ENCODE measurements at places on chromosomes 5 and 9.

DNA sequence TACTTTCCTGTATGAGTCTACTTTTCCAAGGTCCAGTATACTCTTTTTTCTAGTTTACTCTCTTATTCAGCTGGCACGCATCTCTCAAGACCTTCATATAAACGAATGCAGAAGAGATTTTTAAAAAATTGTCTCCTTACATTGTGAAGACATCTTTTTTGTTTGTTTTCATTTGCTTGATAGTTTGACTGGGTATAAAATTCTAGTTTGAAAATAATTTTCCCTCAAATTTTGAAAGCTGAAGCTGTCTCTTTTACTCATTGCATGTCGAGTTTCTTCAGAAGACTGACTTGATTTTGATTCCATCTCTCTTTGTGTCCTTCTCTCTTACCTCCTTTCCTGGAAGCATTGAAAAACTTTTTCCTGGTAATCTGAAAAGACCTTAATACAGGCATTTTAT lies 3.1 kb upstream of the PCDHB11 start:
- DNase-seq, result no peak

GRCh38 chr5:39201781-39202596 lies 17.4 kb downstream of the FYB1 start:
- DNase-seq, result no peak

GRCh38 chr5:118981783-118982182 lies 6.6 kb downstream of the DTWD2 start:
- DNase-seq, result peak; percentile 12

- peak; percentile 38 for DNase-seq
These were observed 52.8 kb downstream of the MLLT3 start for GRCh38 chr9:20569525-20569924.

DNA sequence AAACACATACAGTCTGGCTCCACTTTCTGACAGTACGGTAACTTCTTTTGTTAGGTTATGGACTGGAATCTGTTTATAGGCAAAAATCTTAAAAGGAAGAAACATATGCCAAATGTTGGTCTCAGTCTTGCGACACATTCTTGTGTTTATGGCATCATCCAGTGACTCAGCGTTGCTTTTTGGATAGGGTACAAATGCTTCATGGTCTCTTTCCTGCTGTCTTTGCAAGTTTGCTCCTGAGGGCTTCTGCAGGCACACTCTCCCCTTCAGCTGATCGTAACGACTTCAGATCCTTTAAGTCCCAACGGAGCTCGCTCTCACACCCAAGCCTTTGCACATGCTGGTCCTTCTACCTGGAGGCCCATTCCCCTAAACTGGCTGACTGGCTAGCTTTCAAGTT lies 23.6 kb upstream of the TNFSF8 start:
- peak; percentile 87 for DNase-seq

- DNase-seq, result peak; percentile 59
These were observed 253.8 kb upstream of the POU5F2 start for GRCh38 chr5:93995126-93995621.

- DNase-seq, result no peak
These were observed 16.7 kb downstream of the GALNT10 start for GRCh38 chr5:154207204-154207603.

GRCh38 chr9:76570826-76571225 lies 111.8 kb downstream of the GCNT1 start:
- no peak for DNase-seq

DNA sequence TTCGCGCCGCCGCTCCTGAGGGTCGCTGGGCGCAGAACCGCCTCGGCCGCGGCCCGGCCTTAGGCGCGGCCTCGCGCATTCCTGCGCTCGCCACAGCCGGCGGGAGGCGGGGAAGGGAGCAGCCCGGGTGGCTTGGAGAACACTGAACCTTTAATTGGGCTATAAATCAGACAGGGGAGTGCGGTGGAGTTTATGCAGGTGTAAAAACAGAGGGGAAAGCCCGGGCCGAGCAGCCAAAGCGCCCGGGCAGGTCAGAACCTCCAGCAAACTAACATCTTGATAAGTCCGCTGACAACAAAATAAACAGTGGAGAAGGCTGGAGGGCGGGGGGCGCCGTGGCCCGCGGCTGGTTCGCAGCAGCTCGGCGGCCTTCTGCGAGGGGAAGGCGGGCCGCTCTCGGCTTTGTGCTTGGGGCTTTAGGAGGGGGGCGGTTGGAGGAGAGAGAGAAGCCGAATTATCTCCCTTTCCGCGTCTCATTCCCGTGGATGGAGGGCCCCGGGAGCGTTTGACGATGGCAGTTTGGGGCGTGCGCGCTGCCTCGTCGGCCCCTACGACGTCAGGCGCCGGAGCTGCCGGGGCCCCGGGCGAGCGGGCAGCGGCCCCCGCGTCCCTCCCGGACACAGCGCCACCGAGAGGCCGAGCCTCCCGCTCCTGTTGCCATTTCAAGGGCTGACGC lies 11.3 kb downstream of the FOXD1 start:
- peak; percentile 68 for DNase-seq

GRCh38 chr5:115557667-115558387 lies 13.3 kb upstream of the FEM1C start:
- peak; percentile 40 for DNase-seq

DNA sequence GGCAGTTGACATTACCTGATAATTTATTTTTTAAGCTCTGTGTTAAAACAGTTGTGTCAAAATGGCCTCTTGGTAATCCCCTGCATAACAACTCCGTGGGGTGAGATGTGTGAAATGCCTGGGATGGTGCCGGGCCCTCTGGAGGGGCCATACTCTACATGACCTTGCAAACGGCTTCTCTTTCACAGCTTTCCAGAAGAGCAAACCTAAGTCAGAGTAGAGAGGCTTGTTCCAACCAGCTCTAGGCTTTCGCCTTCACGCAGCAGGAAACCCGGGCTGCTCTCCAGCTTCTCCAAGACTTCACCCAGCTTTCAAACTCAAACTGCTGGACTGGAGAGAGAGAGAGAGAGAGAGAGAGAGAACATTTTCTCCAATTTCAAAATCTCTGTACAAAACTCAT lies 120.1 kb downstream of the SNX18 start:
- no peak for DNase-seq

GRCh38 chr5:76240336-76240735 lies 157.2 kb downstream of the SV2C start:
- DNase-seq, result no peak

DNA sequence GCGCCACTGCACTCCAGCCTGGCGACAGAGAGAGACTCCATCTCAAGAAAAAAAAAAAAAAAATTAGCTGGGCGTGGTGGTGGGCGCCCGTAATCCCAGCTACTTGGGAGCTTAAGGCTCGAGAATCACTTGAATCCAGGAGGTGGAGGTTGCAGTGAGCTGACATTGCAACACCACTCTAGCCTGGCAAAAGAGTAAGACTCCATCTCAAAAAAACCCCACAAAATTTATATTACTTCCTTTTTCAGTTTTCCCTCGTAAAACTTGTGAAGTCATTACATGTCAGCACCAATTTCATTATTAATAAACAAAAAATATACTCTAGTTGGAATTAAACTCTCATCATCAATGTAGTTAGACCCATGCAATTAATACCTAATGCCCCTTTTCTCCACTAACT lies 43.9 kb downstream of the SHLD3 start:
- DNase-seq, result no peak

DNA sequence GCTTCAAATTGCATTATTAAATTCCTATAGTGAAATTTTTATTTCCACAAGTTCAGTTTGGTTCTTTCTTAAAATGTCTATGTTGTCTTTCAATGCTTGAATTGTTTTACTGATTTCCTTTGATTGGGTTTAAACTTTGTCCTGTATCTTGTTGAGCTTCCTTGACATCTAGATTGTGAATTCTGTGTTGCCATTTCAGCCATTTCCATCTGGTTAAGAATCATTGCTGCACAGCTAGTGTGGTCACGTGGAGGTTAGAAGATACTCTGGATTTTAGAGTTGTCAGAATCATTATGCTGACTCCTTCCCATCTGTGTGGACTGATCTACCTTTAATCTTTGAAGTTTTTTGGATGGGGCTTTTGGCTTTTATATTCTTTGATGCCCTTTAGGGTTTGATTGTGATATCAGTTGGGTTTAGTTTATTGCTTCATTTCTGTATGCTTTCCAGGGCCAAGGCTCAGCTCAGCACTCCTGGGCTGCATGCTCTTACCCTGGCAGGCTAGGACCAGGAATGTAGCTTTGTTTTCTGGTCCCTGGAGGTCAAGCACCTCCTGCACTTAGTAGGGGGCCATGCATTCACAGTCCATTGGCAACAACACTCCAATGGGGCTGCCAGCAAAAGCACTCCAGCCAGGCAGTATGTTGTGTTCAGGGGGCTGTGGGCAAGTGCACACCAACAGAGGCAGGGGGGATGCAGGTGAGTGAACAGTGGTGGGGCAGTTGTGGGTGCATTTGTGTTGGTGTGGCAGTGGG lies 141.4 kb downstream of the PRR16 start:
- no peak for DNase-seq

- DNase-seq, result no peak
These were observed 66.0 kb upstream of the ANGPTL2 start for GRCh38 chr9:127188396-127188795.

DNA sequence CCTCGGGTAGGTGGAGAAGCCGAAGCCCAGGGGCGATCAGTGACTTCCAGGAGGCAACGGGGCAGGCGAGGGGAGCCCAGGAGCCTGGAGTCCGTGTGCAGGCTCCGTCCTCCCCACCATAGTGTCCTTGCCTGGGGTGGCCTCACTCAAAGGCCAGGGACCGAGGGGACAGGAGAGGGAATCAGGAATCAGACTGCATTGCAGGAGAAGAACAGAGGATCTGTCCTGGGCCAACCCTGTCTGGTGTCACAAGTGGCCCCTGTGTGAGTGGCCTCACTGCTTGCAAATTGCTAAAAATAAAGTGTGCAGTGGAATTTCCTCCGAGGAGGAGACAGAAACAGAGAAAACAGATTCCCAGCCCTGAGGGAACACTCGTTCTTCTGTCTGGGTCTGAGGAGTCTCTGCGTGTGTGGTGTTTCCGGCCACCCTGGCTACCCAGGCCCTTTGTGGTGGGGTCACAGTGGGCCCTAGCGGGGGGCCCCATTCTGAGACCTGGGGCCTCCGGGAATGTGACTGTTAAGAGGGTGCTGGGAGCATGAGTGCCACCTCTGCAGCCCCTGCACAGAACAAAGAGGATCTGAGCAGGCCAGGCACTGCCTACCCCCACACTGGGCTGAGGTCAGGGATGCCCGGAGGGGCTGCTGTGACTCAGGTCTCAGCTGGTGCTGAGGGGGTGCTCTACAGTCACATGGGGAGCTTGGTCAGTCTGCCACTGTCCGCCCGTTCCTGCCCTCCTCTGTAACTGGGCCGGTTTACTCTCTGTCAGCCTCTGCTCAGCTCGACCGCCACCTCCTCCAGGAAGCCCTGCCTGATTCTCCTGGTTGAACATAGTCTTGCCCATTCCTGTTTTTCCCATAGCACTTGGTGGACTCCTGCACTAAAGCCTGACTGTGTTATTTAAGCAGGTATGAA lies 7.4 kb downstream of the TRAF1 start:
- peak; percentile 87 for DNase-seq

DNA sequence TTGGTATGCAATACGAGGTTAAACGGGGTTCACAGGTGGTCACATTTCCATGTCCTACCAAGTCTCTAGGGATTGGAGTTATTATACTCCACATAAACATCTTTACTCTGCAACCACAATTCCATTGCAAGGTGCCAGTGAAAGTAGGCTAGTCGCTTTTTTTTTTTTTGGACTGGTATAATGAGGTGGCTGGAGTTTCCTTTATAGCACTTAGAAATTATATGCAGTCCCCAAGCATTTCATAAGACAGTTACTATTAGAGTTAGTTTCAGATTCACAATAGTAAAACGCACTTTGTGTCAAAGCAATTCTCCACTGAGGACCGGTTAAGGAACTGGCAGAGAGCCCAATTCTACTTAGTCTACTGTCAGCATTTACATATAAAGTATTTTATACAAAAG lies 1.4 kb downstream of the MEF2C start:
- DNase-seq, result peak; percentile 16

GRCh38 chr9:73667749-73668148 lies 516.1 kb downstream of the ANXA1 start:
- DNase-seq, result no peak

DNA sequence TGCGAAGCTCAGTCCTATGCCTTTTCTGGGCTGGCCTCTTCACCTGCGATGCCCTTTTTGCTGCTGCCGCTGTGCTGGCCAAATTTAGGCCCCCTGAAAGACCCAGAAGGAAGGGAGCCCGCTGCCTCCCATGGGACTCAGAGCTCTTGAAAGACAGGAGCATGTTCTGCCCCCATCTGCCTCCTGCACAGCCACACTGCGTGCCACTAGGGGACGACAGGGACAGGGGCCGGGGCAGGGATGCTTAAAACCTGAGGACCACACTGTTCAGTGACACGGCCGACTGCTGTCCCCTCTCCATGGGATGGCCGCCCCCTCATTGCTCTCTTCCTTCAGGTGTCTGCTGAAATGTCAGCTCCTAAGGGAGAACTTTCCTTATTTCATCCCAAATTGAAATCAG lies 132.4 kb downstream of the ADAMTS2 start:
- DNase-seq, result peak; percentile 49

DNA sequence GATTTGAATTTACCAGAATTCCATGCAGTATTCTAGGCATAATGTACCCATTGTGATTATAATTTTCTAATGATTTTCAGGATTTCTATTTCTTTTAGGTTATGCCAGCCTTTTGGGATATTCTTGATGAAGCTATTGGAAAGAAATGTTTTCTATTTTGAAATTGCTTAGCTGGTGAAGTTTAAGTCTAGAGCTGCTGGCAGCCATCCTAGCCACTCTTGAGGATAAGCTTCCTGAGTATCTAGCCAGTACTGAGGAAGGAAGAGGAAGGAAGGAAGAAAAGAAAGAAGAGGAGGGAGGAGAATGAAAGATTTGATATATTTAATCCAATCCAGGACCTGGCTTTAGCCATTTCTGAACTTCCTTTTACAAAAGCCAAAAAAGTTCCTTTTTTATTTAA lies 142.1 kb upstream of the DAB2 start:
- no peak for DNase-seq

DNA sequence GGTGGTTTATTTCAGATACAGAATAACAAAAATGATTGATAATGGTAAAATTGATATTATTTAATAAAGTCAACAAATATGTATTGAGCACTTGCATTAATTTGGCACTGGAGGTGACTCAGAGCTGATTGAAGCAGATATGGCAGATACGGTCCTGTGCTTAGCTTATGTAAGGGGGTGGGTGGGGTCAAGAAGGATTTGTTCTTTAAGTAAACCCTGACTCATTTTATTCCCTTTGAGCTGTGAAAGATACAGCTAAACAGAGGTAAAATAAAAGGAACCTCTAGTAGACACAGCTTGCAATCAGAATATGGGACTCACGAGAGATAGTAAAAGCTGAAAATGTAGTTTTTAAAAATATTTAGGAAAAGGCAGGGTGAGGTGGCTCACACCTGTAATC lies 201.3 kb upstream of the CLINT1 start:
- DNase-seq, result no peak

GRCh38 chr5:142079306-142079721 lies 29.3 kb upstream of the NDFIP1 start:
- DNase-seq, result no peak

DNA sequence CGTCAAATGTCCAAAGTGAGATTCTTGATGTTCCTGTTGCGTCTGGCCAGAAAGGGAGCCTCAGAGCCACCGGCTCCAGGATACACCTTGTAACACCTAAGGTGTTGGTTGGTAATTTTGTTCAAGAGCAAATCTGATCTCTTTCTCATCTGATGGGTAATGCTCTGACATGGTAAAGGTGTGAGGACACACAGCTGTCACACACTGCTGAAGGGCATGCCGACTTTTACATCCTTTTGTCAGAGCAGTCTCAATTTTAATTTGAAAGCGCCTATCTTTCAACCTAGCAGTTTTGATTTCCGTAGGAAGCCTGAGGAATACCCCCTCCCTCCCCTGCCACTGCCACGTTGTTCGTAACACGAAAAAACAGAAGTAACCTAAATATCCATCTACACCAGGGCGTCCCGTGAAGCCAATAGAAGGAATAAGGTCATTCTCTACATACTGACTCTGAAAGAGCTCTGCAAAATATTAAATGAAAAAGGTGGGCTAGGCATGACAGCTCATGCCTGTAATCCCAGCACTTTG lies 57.4 kb downstream of the TSTD2 start:
- DNase-seq, result no peak
